ENCODE measurements at places on chromosomes 2 and 18.

GRCh38 chr2:199581935-199582360, 124.2 kb upstream of the SATB2 start:
- no peak for DNase-seq

- no peak for DNase-seq
Observed at GRCh38 chr2:26892133-26892532, 44.2 kb downstream of the DPYSL5 start.

DNA sequence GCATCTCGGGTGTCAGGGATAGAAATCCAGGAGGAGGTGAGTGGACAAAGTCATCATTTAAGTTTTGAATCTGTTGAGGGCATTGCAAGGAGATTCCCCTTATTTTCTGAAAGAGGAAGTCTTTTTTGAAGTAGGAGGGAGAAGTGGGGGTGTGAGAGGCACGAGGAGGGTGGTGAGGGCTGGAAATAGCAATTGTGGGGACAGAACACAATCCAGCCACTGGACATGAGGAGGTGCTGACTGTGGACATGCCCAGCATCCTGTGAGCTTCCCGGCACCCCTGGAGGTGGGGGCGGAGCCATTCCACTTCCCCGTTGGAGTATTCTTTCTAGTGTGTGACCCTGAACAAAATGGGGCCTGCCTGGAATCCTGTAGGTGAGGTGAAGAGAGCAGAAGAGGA, 310.7 kb upstream of the EPAS1 start:
- DNase-seq: no peak

- DNase-seq: no peak
Observed at GRCh38 chr2:241582328-241582727, 23.8 kb downstream of the BOK start.

- DNase-seq: no peak
Observed at GRCh38 chr2:162545254-162545653, 201.3 kb downstream of the GCA start.
